ENCODE measurements at places on chromosomes 6 and 20. TPM values are rescaled to one million over a fixed set of nuclear protein-coding genes. Genes with fewer than 3 reads are reported as not detected.

DNA sequence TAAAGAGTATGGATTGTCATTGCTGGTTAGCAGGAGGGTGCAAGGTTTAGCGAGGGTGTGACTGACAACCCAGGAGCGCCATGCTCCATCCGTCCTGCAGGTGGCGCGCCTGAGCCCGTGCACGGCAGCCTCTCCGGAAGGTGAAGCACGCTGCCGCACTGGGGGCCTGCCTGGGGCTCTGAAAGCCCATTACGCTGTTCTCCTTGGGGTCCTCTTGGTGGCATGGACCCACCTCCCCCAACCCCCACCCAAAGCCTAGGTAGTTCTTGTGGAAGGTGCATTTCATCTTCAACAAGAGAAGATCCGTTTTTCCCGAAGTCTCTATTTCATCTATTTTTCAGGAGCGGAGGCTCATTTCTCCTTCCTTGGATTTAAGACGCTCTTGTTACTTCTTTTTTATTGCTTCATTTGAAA lies 197.4 kb upstream of the KCNG1 start:
- no peaks in the 10 kb centered on the region for H3K27me3 ChIP-seq
- no peak overlapping the region for H3K27ac ChIP-seq
- H3K36me3 ChIP-seq: no peaks in the 10 kb centered on the region
- no peaks in the 10 kb centered on the region for H3K4me1 ChIP-seq

- peak overlapping the region; percentile 88 for H3K27ac ChIP-seq
- no peaks in the 10 kb centered on the region for H3K4me1 ChIP-seq
- H3K4me3 ChIP-seq: no peak overlapping the region
- peaks cover 92% of the 10 kb centered on the region for H3K36me3 ChIP-seq
- no peaks in the 10 kb centered on the region for H3K27me3 ChIP-seq
- peak; percentile 82 for DNase-seq
Measured at GRCh38 chr20:25280051-25280573, 32.2 kb downstream of the PYGB start.

GRCh38 chr6:3473773-3474172 lies 16.9 kb upstream of the SLC22A23 start:
- H3K4me3 ChIP-seq: no peak overlapping the region
- H3K27ac ChIP-seq: no peak overlapping the region
- no peak for DNase-seq
- H3K4me1 ChIP-seq: no peaks in the 10 kb centered on the region

Gene CRIP3
- not detected for total RNA-seq

- H3K36me3 ChIP-seq: peaks cover 63% of the 10 kb centered on the region
- no peaks in the 10 kb centered on the region for H3K4me1 ChIP-seq
- no peak overlapping the region for H3K27ac ChIP-seq
- no peaks in the 10 kb centered on the region for H3K27me3 ChIP-seq
- no peak for DNase-seq
- H3K4me3 ChIP-seq: no peak overlapping the region
Measured at GRCh38 chr6:169669147-169669546, 32.7 kb downstream of the WDR27 start.

Gene DACT2
- 1.1 TPM for total RNA-seq

Gene LRFN2
- total RNA-seq: 0.49 TPM

Gene SCUBE3
- 5.7 TPM for total RNA-seq

Gene NUP153
- 31.0 TPM for total RNA-seq

Gene XKR7
- total RNA-seq: under 0.01 TPM

All from sigmoid colon (tissue), 7 donors.